ENCODE measurements at places on chromosomes 13 and 19.
A peak's percentile ranks its signal among the peaks of the same experiment; 100 is the strongest.

- no peak for DNase-seq
Observed at GRCh38 chr19:15014579-15014978, 34.7 kb upstream of the CASP14 start.

- DNase-seq, result no peak
Observed at GRCh38 chr19:30150626-30151025, 208.6 kb downstream of the URI1 start.

DNA sequence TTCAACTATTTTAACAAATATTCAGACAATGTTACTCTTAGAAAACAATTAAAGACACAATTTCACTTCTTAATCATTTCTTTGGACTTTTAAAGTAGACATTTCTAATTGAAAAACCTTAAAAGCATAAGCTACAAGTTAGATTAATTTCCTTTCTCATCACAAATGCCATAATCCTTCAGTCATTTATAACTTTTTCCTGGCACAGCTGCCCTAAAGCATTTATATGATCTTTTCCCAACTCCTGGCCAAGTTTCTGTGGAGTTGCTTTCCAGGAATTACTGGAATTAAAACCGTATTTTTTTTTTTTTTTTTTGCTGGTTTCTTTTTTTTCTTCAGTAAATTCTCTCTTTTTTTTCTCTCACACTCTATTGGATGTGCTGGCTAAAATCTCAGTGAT, 615.9 kb downstream of the TBC1D4 start:
- no peak for DNase-seq

- no peak for DNase-seq
Observed at GRCh38 chr19:20279516-20279915, 112.5 kb downstream of the ZNF486 start.

DNA sequence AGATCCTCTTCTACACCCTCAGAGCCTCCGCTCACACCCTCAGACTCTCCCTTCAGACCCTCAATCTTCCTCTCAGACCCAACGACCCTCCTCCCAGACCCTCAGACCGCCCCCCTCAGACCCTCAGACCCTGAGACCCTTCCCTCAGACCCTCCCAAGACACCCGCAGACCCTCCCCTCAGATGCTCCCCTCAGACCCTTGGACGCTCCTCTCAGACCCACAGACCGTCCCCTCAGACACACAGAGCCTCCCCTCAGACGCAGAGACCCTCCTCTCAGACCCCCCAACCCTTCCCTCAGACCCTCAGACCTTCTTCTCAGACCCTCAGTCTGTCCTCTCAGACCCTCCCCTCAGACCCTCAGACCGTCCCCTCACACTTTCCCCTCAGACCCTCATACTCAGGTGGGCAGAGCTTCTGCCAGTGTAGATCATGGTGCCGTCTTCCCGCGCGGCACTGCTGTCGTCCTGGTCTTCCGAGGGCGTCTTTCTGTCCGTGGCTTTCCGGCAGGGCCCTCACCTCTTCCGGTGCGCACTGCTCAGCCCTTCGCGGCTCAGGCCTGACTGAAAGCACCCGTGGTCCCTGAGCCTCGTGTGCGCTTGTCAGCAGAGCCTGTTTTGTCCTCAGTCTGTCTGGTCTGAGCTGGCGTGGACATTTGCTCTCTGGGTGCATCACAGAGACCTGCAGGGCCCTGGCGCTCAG, 18.9 kb upstream of the TFDP1 start:
- no peak for DNase-seq

- DNase-seq, result no peak
Observed at GRCh38 chr13:37493775-37494174, 104.8 kb downstream of the POSTN start.

GRCh38 chr19:41001243-41001971, 10.3 kb downstream of the CYP2B6 start:
- no peak for DNase-seq

- DNase-seq, result no peak
Observed at GRCh38 chr13:113781571-113781970, 22.5 kb downstream of the TMEM255B start.

GRCh38 chr19:19459707-19460251, 54.3 kb downstream of the GATAD2A start:
- DNase-seq, result no peak

GRCh38 chr19:57099199-57099661, 20.6 kb upstream of the USP29 start:
- DNase-seq, result no peak

- no peak for DNase-seq
Observed at GRCh38 chr13:46010148-46010547, 42.4 kb downstream of the ZC3H13 start.

DNA sequence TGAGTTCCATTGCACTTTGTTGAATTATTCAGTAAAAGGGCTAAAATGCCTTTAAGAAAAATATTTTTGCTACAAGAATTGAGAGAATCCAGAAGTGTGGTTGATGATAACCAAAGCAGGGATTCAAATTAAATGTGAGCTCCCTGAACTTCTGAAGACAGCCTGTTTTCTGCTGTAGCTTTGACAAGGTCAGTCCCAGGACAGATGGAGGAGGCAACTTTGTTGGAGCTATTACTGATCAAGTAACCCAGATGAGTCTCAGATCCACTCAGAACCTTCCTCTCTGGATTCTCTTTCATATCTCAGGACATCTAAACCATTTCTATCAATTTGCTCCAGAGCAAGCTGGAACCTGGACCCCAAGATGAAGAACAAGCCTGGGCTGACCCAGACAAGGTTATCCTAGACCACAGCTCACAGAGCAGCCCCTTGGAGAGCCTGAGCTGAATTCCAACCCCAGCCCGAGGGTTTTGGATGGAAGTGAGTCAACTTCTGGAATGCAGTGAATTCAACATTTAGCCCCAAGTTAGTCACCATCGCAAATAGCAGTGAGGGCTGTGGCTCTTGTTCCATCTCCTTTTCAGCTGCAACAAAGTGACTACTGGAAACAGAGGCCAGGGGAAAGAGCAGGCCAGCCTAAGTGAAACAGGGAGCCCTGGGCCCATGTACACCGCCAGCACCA, 137.8 kb upstream of the TSC22D1 start:
- peak; percentile 45 for DNase-seq

- peak; percentile 49 for DNase-seq
Observed at GRCh38 chr13:28161370-28161769, 23.0 kb downstream of the PAN3 start.

DNA sequence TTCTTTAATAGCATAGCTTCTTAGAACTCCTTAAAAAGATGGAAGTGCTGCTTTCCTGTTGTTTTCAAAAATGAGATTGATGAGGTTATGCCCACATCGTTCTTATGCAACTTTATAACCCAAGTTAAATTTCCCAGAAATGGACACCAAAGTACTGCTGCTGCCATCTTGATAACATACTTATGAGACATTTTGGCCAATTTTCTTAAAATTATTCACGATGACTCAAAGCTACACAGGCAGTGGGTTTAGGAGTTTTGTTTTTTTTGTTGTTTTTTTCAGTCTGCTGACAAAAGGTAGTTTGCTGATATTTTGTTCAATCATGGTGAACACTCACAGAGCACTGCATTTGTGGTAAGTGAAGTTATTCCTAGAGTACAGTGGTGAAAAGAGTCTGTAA, 54.9 kb upstream of the RFC3 start:
- DNase-seq, result no peak

DNA sequence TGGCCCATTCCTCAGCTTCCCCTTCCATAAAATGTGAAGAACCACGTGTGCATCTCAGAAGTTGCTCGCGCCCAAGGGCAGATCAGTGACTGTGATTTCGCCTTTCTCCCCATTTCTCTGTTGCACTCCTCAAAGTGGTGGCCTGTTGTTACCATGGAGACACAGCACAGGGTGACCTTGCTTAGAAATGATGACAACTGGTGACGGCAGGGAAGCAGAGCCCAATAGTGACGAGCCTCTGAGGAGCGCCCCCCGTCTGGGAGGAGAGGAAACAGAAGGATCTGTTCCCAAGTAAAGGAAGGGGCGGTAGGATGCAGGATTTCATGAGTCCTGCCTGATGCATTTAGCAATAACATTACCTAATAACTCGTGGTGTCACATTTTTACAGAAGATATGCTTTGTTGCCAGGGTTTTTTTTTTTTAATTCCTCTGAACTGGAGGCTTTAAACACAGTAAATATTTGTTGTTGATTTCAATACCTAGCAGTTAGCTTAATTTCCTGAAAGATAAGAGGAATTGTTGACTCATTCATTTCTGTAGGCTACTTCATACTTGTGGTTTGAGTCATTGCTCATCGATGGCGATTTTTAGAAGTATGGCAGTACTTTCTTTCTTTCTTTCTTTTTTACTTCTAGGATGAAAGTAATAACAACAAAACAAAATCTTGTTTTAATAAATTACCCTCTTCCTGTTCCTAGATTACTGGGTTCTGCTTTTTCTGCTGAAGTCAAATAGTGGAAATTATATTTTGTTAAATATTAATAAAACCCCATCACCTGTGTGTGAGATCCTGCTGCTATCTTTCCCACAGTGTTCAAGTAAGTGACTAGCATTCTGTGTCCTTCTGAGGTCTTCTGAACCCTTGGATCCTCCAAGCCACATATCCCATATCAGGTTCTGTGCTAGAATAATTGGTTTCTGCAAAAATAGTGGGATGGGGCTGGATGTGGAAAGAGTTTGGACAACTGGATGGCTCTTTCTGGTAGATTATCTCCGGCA, 36.0 kb downstream of the MBNL2 start:
- DNase-seq, result peak; percentile 82

- no peak for DNase-seq
Observed at GRCh38 chr19:16446108-16446723, 25.6 kb downstream of the EPS15L1 start.

- no peak for DNase-seq
Observed at GRCh38 chr19:16336571-16336970, 11.9 kb downstream of the KLF2 start.

DNA sequence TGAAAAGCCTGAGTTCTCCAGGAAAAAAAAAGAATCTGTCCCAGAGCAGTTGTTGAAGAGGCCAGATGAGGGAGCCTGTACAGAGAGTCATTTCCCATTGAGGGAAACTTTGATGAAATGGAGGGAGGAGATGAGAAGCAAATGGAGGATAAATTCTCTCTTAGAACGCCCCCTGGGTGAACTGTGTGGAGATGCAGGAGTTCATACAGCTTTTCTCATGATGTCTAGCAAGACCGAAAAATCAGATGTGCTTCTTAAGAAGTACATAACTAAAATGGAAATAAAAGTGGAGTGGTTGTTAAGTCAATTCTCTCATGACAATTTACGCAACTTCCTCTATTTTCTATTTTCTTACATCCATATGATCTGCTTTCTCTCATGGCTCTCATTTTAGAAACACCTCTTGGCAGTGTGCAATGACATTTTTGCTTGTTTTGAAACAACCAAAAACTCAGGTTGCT, 1263.1 kb downstream of the PCDH9 start:
- DNase-seq, result peak; percentile 16

DNA sequence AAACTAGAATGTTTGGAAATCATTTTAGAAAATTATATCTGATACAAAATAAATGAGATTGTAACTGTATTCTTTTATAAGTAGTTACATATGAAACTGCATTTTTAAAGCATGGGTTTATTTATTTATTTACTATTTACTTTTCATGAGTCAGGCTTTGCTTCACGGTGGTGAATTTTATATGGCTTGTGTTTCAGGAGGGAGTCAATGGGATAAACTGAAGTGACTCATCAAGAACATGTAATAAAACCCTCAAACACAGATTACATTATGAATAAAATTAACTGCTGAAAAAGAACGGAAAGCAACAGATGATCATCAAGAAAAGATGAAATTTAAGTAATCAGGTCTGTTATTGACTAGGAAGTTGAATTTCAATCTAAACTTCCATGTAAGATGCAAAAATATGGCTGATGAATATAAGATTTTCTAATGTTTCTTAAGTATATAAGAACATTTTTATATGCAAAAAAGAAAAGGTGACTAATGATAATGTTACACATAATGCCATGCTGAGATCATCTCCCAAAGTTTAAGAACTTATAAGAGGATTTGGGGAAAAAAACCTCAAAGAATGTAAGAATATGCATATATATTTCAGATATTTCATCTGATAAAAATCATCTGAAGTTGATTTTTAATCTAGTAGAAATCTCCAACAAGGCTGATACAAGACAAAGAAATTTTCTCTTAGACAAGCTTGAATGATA, 383.6 kb downstream of the SLITRK1 start:
- no peak for DNase-seq

Data from LoVo (cell line).